ENCODE measurements at places on chromosomes 16 and 17.

GRCh38 chr16:27706156-27706865 lies 156.4 kb downstream of the KATNIP start:
- DNase-seq: no peak

DNA sequence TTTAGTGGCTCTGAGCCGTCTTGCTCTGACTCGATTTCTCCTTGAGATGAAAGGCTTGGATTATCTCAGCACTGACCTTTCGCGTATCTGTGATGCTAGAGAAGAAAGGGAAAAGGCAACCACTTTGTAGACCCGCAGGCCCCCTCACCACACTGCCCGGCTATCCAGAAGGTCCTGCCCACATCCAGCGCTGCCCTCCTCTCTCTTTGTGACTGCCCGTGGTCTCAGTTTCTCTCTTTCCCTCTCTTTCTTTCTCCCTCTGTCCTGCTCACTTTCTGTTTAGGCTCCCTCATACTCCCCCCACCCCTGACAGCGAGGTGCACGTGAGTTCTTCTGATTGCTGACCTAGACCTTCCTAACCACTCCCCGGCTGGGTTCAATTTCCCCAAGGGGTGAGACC lies 12.8 kb upstream of the TBX21 start:
- no peak for DNase-seq

- DNase-seq: no peak
Observed at GRCh38 chr17:79304884-79305283, 230.3 kb downstream of the ENGASE start.

GRCh38 chr16:21130811-21131210 lies 19.8 kb downstream of the DNAH3 start:
- DNase-seq: no peak

DNA sequence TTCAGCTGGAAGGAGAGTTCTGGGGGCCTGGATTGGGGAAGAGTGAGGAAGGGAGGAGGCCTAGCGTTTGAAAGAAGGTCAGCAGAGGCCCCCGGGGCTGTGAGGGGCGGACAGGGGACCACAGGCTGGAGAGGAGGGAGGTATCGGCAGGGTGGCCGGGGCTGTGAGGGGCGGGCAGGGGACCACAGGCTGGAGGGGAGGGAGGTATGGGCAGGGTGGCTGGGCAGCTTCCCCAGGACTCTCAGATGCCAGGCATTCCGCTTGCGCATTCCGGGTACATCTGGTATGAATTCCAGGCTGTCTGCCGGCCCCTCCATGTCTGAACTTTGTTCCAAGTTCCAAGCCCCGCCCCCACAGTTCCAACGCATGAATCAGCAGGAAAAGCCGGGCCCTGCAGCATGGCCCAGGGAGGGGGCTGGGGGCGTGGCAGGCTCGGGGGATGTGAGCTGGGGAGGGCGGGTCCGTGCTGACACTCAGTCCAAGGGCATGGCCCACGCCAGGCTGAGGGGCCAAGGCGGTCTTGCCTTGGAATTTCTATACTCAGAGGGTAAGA lies 4.3 kb upstream of the TLCD2 start:
- DNase-seq: peak; percentile 98

DNA sequence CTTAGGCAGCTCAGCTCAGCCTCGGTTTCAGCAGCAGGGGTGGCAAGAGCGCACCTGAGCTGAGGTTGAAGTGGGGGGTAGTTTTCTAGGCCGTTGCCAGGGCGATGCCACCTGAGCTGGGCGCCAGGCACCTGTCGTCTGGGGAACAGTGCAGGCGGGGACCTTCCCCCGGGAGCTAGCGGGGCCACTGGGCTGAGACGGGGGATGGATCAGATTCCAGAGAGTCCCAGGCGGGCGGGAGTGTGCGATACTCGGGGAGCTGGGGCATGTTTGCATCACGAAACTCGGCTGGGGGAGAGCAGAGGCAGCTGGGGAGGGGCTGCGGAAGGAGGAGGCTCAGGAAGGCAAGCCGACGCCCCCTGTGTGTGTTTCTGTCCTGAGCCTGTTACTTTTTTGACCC lies 477 bp upstream of the CLDN9 start:
- DNase-seq: no peak

- peak; percentile 30 for DNase-seq
Observed at GRCh38 chr16:28218109-28218508, 6.3 kb upstream of the XPO6 start.

GRCh38 chr17:56121191-56122051 lies 31.9 kb upstream of the ANKFN1 start:
- no peak for DNase-seq

DNA sequence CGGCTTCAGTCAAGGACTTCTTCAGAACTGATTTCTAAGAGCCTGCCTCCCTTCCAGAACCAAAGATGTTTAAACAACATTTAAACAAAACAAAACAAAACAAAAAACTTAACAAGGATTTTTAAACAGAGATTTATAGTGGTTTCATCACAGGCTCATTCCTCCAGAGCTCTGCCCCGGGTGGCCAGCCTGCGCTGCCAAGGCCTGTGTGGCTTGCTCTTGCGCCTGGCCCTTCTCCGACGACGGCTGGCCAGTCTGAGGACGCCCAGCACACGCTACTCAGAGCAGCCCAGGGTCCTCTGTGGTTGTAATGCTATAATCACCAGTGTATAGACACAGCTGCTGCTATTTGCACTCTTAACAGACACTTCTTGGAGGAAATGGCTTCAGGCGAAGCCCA lies 307.2 kb upstream of the MYOCD start:
- DNase-seq: no peak
